ENCODE measurements at places on chromosomes 12 and 14.

DNA sequence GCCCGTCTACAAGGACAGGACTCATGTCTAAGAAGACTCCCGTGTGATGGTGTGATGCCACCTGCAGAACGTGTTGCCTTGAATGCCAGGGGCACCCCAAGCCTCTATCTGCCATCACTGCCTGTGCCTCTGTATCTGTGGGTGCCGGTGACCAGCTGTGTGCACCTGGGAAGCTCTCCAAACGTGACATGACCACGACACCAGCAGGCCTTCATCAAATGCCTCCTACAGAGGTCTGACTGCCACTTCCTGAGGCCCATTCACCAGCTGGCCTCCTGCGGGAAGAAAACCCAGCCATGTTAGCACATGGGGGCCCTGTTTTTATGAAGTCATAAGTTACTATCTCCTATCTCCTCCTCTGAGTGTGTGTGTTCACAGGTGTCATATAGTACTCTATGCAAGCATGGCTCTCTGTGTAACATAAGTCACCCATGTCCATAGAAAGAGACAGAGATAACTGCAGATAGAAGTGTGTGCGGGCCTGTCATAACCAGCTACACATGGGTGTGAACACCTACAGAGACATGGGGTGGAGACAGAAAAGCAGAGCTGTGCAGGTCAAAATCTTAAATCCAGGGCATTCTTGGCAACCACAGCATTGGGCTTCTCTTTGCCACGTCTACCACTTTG is 18.3 kb upstream of the SERPINA4 start:
- DNase-seq, result no peak

GRCh38 chr14:33840797-33841196 is 110.1 kb downstream of the EGLN3 start:
- no peak for DNase-seq

GRCh38 chr14:100054316-100055075 is 10.7 kb upstream of the EVL start:
- DNase-seq, result no peak

DNA sequence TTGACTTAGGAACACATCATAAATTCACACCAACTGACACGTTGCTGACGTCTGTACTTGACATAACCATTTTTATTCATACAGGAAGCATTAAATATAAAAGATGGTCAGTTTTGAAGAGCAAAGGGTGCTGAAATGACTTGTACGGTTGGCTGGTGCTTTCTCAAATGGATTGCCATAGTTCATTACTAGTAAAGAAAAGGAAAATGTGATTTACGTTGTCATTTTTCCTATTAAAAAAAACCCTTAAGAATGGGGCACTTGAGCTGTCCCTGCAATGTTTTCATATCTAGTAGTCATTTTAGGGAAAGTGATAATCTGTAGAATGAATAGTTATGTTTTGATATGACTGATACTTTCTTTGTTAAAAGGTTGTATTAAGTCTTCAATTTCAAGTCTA is 22.5 kb upstream of the MANSC4 start:
- no peak for DNase-seq

GRCh38 chr14:64945431-64946178 is 3.1 kb upstream of the GPX2 start:
- no peak for DNase-seq

DNA sequence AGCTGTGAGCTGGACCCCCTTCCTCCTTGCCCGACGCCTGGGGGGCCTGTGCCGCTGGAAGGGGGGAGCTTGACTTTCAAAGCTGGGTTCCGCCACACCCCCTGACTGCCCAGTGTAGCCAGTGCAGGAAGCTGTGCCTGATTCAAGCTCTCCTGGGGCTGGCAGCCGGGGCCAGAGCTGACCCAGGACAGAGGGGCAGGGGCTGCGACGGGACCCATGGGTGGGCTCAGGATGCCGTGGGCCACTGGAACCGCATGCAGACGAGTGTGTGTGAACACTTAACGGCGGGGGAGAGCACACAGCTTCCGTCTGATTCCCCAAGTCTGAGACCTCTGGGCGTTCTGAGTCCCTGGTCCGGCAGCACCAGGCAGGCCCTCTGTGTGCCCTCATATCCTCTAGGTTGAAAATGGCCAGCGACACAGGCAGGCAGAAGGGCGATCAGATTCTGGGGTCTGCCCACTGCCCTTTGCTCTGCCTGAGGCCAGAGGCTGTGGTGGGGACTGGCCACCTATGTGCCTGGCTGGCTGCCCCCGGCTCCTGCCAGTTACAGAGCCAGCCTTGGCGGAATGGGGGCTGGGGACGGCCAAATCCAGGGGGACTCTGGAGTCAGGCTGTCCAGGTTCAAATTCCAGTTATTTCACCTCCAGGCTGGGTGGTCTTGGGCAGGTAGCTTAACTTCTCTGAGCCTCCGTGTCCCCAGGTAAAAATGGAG is 54.0 kb downstream of the CYP46A1 start:
- DNase-seq, result no peak

All from activated CD4-positive, alpha-beta T cell treated with anti-CD3 and anti-CD28 coated beads, Interleukin-2, amount 50 U/mL, for 24 hours (primary cell).